ENCODE measurements at places on chromosomes 1 and 21.

- DNase-seq = peak; percentile 73
These were observed 6.0 kb downstream of the CADM3 start for GRCh38 chr1:159177272-159177907.

GRCh38 chr1:11802616-11802972 is 3.2 kb downstream of the MTHFR start:
- DNase-seq = no peak

DNA sequence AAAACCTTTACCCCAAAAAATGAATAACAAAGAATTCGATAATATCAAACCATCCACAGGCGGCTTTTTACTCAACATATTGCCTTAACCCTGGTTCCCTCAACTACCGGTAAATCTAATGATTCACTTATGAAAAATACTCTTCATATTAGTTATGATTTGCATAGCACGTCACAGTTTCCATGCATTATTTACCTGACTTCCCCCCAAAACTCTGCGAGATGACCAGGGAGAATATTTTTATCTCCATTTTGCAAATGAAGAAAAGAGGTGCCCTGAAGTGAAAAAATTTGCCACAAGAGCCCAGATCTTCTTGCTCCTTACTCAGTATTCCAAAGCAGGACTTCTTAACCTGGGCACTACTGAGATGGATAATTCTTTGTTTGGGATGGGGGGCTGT is 2.9 kb downstream of the JAK1 start:
- no peak for DNase-seq

DNA sequence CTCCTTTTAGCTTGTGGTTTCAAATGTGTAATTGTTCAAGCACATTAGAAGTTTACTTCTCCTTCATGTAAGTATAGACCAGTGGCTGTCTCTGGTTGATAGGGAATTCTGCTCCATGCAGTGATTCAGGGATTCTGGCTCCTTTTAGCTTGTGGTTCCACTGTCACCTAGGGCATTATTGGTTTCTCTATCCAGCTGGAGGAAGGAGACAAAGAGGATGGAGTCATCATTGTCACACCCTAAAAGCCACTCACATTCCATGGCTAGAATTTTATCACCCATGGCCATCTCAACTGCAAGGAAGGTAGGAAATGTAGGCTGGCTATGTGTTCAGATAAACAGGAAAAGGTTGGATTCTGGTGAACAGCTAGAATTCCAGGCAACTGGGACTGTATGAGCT is 131.2 kb downstream of the URB2 start:
- no peak for DNase-seq

GRCh38 chr1:116855773-116856201 is 53.9 kb upstream of the PTGFRN start:
- no peak for DNase-seq

DNA sequence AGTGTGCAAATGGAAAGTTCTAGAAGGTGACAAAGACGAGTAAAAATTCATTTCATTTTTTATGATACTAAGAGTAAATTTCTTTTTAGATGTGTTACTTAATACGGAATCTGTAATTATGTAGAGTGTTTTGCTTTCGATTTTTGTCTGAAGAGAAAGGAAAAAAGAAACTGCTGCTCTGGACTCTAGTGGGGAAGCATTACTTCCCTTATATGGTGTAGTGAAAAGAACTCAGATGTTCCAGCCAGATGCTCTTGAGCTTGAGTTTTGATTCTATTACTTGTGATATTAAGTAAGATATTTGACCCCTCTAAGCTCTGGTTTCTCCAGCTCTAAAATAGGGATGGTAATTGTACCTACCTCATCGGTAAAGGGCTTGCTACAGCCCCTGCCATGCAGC is 12.2 kb upstream of the GPR161 start:
- DNase-seq = no peak

- no peak for DNase-seq
These were observed 5.3 kb downstream of the PLXNA2 start for GRCh38 chr1:208238710-208239472.

GRCh38 chr1:16109571-16109970 is 36.1 kb upstream of the FAM131C start:
- DNase-seq = no peak

DNA sequence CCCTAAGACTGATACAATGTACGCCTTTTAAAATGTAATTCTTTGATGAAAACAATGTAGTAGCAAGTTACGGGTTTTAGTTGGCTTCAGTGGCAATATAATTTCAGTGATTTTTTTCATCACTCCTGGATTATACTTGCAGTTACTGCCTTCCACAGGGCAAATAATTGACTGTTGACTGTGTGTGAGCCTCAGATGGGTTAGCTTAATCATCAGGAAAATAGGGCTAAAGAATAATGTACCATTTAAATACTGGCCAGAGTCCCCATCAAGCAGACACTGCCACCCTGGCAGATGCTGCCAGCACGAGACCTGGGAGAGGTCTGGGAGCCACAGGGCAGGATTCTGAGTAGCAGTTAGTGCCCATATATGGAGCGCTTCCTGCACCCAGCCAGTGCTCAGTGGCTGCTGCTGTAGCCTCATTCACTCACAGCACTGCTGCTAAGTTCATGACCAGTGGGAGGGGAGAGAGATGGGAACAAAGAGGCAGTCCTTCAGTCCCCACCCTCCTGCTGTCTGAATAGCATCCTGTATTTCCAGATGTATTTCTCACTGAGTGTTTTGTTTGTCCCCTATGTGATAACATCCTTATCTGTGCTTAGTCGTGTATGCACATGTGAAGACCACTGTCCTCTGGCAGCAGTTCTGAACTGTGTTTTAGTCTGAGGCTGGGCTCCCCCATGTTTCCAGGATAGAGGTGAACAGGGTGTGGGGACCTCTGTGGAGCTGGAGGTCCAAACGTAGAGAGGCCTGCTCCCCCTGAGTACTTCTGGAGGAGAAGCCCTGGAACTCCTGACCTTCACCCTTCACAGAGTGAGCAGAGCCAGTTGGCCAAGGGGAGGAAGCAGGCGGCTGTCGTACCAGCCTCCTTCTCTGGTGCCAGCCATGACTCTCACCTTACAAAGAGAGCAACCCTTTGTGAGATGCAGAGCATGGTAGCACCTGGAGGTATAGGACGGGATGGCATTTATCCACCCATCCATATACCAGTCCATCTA is 80.4 kb downstream of the ADARB1 start:
- DNase-seq = no peak

DNA sequence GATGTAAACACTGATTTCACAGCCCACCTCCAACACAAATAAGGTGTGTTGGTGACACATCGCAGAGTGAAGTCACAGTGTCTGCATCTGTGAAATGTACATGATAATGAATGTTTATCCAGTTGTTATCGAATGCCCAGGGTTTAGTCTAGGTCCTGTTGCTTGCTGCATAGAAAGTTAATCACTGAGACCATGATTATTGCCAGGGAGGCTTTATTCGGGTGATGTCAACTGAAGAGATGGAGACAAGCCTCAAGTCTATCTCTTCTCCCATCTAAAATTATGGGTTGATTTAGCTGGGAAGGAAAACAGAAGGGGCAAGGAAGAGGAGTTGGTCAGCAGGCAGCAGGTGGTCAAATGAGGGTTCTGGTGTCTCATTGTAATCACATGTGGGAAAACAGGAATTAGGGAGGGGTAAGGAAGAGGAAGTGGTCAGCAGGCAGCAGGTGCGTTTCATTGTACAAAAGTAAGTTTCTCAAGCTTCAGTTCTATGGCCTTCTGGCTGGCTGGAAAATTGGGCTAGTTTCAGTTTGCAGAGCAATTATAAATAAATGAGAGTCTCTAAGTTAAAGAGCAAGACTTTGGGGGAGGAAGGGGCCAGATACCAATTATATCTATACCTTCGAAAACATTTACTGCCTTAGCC is 146.3 kb upstream of the DNAH14 start:
- no peak for DNase-seq

- no peak for DNase-seq
These were observed 51.0 kb downstream of the ECE1 start for GRCh38 chr1:21239221-21239620.

- DNase-seq = no peak
These were observed 52.3 kb downstream of the ITPKB start for GRCh38 chr1:226686440-226687425.

- DNase-seq = no peak
These were observed 163.3 kb downstream of the RHOU start for GRCh38 chr1:228898582-228898992.

DNA sequence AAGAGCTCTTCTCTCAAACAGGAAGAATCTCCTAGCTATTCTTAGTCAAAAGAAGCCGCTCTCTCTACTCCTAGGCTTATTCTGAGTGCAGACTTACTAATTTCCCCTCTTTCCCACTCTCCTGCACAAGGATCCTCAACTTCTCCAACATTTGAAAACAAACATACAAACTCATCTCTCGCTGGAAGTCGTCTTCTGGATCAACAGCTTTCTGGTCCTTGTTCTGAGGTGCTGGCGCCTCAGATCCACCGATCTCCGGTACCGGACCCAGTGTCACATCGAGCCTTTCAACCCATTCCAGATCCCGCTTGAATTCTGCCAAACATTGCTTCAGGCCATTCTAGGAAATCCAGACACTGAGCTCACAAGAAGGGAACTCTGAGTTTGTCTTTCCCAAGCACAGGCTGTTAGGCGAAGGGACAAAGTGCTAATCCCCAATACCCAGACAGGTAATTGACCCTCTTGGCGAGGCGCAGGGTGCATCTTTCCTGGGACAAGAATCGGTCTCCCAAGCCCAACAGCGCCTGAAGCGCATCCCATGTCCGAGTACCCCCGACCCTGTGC is 696 bp downstream of the EBNA1BP2 start:
- DNase-seq = no peak

- DNase-seq = no peak
These were observed 21.7 kb downstream of the SLC26A9 start for GRCh38 chr1:205921570-205921909.

DNA sequence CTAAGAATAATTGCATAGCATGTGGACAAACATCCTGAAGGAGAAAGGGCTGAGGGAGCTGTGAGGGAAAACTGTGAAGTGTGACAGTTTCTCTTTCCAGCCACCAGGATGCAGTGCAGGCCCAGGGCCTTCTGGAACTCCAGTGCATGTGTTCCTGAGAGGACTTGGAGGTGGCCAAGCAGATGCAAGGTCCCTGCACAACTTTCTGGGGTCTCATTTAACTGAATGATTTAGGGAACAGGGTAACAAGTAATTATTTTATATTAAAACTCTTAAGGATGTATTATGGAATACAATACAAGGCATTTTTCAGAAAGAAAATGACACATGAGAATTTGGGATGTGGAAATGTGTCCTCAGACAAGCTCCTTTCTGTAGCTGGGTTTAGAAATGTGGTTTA is 61.2 kb upstream of the MCOLN3 start:
- no peak for DNase-seq

DNA sequence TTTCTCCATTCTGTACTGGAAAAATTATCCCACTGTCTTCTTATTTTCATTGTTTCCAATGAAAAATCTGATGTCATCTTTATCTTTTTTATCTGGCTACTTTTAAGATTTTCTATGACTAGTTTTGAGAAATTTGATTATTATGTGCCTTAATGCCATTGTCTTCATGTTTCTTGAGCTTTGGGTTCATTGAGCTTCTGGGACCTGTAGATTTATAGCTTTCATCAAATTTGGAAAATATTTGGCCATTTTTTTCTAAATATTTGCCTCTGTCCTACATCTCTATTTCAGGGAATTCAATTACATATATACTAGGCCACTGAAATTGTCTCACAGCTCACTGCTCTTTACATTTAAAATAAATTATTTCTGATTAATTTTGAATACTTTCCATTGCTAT is 38.7 kb upstream of the KCNH1 start:
- no peak for DNase-seq

- peak; percentile 45 for DNase-seq
These were observed 47.4 kb upstream of the LBR start for GRCh38 chr1:225474986-225475820.

DNA sequence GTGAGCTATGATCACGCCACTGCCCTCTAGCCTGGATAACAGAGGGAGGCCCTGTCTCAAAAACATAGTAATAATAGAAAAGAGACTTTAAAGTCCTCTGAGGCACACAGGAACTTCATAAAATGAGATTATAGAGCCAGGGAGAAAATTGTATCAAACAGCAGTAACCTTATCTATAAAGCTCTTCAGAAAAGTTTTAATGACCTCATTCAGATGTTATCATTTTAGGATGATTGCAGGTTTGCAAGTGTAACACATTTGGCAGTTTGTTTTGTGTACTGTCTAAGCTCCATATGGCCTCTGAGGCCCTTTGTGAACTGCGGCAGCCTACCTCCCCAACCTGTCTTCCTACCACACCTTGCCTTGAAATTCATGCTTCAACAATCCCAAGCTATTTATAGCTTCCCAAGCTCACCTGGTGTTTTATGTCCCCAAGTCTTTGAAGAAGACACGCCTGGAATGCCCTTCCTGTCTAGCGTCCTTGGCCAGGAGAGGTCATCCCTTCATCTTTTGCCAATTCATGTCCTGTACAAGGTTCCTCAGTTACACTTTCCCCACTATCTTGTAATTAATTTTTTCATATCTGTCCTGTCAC is 8.5 kb upstream of the AKNAD1 start:
- no peak for DNase-seq

- no peak for DNase-seq
These were observed 5.6 kb downstream of the COL8A2 start for GRCh38 chr1:36119456-36119855.

GRCh38 chr1:231396643-231397042 is 25.4 kb downstream of the EGLN1 start:
- no peak for DNase-seq

- no peak for DNase-seq
These were observed 8.1 kb downstream of the IL6R start for GRCh38 chr1:154413177-154413783.

- DNase-seq = no peak
These were observed 68.6 kb downstream of the ZC3H11B start for GRCh38 chr1:219544163-219544846.

GRCh38 chr1:245327360-245327759 is 172.6 kb downstream of the KIF26B start:
- DNase-seq = no peak

- no peak for DNase-seq
These were observed 44.1 kb downstream of the CD247 start for GRCh38 chr1:167474191-167474641.

- DNase-seq = no peak
These were observed 664.6 kb upstream of the ADAMTS5 start for GRCh38 chr21:27631471-27631870.

DNA sequence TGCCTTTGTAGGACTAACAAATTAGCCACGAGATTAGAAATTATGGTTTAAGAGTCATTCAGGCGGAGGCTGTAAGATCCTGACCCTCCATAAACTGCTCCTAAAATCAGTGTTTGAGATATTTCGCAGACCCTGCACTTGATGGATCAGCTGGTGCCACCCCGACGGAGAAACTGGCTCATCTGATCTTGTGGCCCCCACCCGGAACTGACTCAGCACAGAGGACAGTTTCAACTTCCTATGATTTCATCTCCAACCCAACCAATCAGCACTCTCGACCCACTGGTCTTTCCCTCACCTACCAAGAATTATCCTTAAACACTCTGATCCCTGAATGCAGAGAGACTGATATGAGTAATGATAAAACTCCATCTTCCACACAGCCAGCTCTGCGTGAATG is 3.7 kb upstream of the JAM2 start:
- DNase-seq = no peak

DNA sequence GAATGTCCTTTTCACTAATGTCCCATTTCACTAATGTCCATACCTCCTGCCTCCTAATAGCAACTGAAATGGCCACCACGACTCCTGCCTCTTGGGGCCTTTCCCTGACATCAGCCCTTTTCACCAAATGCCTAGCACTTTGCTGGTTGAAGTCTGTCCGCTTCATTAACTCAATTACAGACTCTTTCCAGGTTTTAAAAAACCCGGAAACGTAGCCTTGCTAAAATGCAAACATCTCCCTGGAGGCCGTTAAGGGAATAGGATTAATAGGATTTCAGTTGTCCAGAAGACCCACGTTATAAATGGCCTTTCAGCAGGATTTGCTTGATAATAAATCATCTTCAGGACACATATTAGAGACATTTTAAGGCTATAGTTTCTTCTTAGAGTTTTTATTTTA is 25.7 kb upstream of the ERO1B start:
- no peak for DNase-seq
